ENCODE measurements at places on chromosomes 7 and 10. TPM values are rescaled to one million over a fixed set of nuclear protein-coding genes. Genes with fewer than 3 reads are reported as not detected.
A peak's percentile ranks its signal among the peaks of the same experiment; 100 is the strongest.

KIAA1549 gene
- total RNA-seq = 4.4 TPM

RELN gene
- total RNA-seq = 1.9 TPM

ZC3HAV1L gene
- total RNA-seq = 12.6 TPM

CYP26A1 gene
- total RNA-seq = not detected

CHAT gene
- not detected for total RNA-seq

C10orf105 gene
- total RNA-seq = not detected

- DNase-seq = peak; percentile 55
Observed at GRCh38 chr7:6398943-6399342, 48.8 kb downstream of the DAGLB start.

DNA sequence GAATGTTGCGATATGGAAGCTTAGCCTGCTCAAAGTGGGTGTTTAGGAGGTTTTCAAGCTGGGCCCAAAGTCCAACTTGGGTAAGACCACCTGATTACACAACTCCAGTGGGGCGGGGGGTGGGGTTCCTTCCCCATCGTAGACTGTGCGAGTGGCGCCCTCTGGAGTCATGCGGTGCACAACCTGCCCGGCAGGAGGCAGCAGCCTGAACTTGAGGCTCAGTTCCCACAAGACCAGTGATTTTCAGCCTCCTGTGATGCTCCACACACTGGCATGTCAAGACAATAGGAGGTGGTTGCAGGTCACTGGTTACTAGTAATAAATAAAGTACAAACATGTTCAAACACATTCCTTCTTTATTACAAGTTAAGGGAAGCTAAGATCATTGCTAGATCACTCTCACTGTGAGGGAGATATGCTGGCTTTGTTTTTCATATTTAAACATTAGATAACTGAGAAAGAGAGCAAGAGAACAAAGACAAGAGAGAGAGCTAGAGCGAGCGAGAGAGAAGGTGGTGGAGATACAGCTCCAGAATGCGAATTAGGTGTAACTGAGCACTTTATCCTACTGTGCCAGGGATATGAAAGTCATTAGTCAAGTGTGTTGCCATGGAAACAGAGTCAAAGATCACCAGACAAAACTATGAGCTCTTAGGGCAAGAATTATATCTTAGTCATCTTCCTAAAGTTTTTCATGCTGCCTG, 97.4 kb upstream of the BMPER start:
- no peak for DNase-seq

- DNase-seq = no peak
Observed at GRCh38 chr10:75165684-75166622, 44.6 kb upstream of the VDAC2 start.

DNA sequence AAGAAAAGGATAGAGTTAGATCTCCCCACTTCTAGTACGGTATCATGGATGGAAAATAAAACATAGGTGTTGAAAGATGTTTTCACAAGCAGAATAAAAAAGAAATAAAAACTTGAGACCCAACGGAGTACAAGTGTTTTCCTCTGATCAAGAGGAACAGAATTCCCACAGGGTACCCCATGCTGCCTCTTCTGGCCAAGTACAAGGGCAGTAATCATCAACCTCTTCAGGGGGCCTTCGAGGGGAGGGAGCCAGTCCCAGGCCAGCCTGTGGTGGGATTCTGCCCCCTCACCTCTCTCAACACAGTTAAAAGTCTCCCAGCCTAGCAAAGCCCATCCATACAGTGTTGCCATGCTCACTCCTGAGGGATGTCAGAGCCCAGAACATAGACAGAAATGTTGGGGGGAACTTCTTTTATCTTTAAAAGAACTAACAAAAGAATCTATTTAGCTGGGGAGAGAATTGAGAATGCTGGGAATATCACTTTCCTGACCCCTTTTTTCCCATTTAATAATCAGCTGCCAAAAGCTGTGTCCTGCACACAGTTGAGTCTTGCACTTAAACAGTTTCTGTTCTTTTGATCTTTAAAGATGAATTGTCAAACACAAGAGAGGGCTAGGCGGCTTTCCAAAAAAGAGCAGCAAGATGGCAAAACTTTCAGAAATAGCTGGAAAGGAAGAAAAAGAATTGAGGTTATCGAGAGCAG, 101.7 kb downstream of the PTN start:
- DNase-seq = no peak

- peak; percentile 66 for DNase-seq
Observed at GRCh38 chr10:11225935-11226334, 208.3 kb downstream of the CELF2 start.

- no peak for DNase-seq
Observed at GRCh38 chr7:116631676-116632075, 40.3 kb upstream of the MET start.

DNA sequence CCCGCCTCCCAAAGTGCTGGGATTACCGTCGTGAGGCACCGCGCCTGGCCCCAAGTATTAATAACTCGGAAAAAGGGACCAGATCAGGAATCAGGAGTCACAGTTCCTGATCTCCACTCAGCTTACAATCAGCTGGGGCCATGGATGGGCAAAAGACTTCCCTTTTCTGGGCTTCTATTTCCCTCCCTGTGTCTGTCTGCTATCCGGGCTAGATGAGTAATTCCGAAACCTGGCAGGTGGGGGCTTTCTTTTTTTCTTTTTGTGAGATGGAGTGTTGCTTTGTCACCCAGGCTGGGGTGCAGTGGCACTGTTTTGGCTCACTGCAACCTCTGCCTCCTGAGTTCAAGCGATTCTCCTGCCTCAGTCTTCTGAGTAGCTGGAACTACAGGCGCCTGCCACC, 11.6 kb downstream of the RPS24 start:
- no peak for DNase-seq

- DNase-seq = no peak
Observed at GRCh38 chr10:31101123-31101522, 69.5 kb upstream of the ZNF438 start.

Data from upper lobe of left lung (tissue), 6 donors.